ENCODE measurements at places on chromosomes 12 and 14.

GRCh38 chr12:88516811-88517210 is 63.5 kb downstream of the KITLG start:
- DNase-seq = no peak

- no peak for DNase-seq
These were observed 120.5 kb downstream of the TMX1 start for GRCh38 chr14:51360592-51360991.

- no peak for DNase-seq
These were observed 24.6 kb upstream of the SERPINA1 start for GRCh38 chr14:94412671-94413638.

GRCh38 chr14:21748869-21749303 is 75.3 kb upstream of the OR4E1 start:
- DNase-seq = peak; percentile 30

- no peak for DNase-seq
These were observed 116.6 kb downstream of the BCL11B start for GRCh38 chr14:99155173-99156089.

DNA sequence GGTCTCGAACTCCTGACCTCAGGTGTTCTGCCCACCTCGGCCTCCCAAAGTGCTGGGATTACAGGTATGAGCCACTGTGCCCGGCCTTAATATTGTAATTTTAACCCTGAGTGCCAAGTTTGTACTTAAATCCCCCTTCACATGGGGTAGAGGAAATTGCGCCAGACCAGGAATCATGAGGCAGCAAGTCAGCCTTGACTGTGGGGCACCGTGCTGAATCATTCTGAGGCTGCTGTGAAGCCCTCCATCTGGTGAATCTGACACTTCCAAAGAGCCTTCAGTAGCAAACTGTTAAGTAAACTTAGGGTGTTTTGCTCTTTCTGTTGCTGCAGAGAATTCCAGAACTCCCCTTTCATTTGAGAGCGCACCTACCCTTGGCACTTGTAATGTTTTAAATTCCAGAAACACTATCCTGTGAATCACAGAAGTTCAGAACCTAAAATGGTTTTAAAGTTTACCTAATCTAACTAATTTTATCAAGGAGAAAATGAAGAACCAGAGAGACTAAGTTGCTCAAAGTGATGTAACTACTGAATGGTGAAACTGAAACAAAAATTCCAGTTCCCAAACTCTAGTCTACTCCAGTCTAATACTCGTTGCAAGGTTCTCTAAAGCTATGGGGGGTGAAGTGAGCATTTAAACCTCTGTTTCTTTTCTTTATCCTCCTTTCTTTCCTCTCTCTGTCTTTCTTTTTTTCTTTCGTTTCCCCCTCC is 7.5 kb downstream of the HEBP1 start:
- DNase-seq = no peak

DNA sequence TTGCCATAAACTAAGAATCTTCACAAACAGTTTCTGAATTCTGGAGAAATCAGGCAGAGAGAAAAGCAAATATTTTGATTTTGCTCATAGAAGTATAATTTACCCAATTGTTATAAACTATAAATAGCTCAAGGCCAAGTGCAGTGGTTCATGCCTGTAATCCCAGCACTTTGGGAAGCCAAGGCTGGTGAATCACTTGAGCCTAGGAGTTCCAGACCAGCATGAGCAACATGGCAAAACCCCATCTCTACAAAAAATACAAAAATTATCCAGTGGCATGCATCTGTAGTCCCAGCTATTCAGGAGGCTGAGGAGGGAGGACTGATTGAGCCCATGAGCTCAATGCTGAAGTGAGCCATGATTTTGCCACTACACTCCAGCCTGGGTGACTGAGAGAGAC is 19.6 kb upstream of the MMP19 start:
- DNase-seq = no peak

- no peak for DNase-seq
These were observed 12.7 kb downstream of the SCYL2 start for GRCh38 chr12:100279607-100280244.

GRCh38 chr12:93785249-93786010 is 108.3 kb downstream of the CRADD start:
- DNase-seq = no peak

DNA sequence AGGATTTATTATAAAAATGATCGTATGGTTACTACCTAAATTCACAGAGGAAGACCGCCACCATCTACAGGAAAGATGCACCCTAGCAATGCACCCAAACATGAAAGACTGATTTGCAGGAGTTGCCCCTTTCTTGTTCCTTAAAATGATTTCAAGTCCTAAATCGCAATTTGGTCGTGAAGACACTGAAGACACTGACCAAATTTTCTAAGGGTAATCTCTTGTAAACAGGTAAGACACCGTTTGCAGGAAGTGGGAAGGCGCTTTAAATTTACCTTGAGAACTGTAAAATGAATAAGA is 1.0 kb downstream of the SOS2 start:
- DNase-seq = no peak

DNA sequence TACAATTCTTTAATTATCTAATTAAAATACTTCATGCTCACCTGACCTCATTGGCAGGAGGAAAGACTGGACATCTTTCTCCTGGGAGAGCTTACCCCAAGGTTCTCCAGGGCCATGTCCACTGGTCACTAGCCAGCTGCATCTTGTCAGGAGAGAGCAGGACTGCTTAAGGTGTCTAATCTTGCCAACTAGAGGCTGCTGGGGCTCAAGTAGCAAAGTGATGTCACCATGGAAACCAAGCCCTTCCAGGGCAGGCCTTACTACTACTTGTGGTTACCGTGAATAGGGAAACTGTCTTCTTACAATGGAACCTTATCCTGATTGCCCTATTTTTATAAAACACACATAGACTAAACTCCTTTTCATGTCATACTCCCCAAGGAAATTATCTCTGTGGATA is 376.4 kb downstream of the SNAPC1 start:
- no peak for DNase-seq

DNA sequence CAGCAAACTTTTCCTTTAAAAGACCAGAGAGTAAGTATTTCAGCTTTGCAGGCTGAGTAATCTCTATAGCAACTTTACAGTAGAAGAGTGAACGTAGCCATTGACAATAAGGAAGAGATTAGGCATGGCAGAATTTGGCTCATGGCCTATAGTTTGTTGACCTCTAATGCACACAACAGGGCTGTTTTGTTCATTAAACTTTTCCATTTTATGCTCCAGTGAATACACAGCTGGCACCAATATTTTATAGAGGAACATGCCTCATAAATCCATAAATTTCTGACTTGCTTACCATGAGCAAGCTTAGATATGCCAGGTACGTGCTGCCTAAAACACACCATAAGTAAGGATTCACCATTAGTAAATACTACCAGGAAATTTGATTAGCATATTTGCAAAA is 609.0 kb upstream of the STXBP6 start:
- peak; percentile 12 for DNase-seq

- DNase-seq = no peak
These were observed 985.3 kb upstream of the FLRT2 start for GRCh38 chr14:84544486-84545131.

Data from NCI-H2081 (cell line).